ENCODE measurements at places on chromosomes 5 and 9.

DNA sequence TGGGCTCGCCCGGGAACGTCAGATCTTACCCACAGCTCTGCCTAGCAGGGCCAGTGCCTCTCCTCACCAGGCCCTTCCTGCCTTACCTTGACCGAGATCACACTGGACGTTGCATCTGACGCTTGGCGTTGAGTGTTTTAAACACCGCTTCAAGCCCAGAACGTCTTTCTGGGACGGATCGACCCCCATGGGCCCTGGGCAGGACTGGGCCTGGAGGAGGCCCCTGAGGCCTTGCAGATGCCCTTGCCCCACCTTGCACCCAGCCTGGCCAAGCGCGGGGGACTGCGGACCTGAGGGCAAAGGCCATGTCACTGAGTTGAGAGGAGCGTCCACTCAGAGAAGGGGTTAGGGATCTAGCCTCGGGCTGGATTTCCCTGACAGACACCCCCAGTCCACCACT lies 64.3 kb upstream of the FCN2 start:
- DNase-seq: no peak

- peak; percentile 60 for DNase-seq
These were observed 3.7 kb upstream of the SLC9A3 start for GRCh38 chr5:527646-528628.

DNA sequence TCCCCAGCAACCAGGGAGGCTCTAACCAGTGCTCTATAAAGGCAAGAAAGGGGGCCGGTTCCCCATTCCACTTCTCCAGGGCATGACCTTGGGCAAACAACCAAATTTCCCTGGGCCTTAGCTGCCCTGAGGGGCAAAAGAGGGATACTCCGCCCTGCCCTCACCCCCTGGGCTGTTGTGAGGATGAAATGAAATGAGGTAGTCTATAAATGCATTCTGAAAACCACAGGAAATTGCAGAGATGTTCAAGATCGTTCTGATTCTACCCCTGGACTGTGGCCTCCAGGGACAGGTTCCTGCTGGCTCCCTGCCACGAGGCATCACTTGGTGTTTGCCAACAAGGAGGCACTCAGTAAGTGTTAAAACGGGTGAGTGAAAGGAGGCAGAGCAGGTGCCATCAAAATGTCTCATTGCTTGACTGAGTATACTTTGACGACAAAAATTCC lies 5.7 kb downstream of the RAPGEF1 start:
- peak; percentile 68 for DNase-seq

- DNase-seq: no peak
These were observed 82.2 kb upstream of the RANBP3L start for GRCh38 chr5:36383942-36384341.

DNA sequence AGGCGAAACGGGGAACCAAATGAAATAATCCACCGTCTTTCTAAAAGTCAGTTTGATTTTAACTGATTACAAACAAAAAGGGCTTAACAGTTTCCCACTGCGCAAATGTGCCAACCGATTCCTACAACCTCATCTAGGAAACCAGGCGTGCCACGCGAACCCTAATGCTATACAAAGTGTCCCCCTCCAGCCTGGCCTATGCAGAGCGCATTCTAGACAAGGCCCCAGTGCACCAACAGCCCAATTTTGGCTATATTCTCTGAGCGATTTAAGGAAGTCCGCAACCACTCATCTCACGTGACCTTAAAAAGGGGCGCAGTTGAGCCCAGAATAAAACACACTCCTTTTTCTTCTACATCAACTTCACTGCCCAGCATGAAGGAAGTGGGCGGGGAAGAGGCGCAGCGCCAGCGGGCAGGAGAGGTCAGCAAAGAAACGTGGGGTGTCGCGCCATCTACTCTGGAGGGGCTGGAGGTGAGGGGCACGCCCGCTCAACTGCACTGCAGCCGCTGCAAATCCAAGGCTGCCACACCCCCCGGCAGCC lies 779 bp downstream of the FAM13B start:
- no peak for DNase-seq

- peak; percentile 28 for DNase-seq
These were observed 439.6 kb upstream of the PTGER4 start for GRCh38 chr5:40240111-40240510.

DNA sequence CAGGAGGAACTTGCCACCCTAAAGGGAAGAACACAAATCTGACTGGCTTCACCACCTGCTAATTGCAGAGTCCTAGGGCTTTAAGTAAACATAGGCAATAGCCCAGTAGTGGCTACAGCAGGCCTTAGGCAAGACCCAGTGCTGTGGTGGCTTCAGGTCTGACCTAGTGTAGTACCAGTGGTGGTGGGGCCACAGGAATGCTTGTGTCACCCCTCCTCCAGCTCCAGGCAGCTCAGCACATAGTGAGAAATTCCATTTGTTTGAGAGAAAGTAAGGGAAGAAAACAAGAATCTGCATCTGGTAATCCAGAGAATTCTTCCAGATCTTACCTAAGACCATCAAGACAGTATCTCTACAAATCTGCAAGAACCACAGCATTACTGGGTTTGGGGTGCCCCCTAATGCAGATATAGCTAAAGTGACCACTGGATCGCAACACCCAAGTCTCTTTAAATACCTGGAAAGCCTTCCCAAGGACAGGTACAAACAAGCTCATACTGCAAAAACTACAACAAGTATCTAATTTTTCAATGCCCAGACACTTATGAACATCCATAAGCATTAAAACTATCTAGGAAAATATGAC lies 102.6 kb upstream of the TRPM3 start:
- no peak for DNase-seq

DNA sequence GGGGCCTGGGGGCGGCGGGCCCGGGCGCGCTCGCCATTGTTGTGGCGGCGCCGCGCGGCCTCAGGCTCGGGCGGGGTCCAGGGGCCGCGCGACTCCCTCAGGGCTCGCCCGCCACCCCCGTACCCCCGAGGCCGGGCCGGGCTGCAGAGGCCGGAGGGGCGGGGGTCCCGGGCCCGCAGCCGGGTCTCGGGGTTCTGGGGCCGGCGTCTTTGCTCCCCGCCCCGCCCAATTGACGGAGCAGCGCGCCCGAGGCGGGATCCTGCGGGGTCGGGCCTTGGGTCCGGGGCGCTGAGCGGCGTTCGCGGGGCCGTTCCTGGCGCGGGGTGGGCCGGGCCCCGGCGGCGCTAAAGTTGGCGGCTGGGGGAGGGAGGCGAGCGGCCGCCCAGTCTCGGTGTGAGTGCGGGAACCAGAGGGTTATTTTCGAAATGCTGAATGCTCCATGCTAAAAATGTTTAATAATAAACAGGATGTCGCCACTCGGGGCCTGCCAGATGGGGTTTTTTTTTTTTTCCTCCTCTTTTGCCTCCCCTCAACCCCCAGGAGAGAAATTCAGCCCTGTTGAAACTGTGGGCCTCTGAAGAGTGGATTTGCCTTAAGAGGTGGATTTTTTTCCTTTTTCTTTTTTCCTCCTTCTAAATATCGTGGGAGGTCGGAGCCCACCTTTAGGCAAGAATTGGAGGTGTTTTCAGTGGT lies 724 bp downstream of the PRRC2B start:
- DNase-seq: peak; percentile 73

GRCh38 chr9:107727086-107727780 lies 237.7 kb upstream of the KLF4 start:
- no peak for DNase-seq

GRCh38 chr9:1083325-1083913 lies 33.3 kb downstream of the DMRT2 start:
- no peak for DNase-seq

- no peak for DNase-seq
These were observed 44.8 kb upstream of the SNAPC3 start for GRCh38 chr9:15377625-15378540.

GRCh38 chr5:133145436-133146170 lies 93.8 kb downstream of the HSPA4 start:
- no peak for DNase-seq

DNA sequence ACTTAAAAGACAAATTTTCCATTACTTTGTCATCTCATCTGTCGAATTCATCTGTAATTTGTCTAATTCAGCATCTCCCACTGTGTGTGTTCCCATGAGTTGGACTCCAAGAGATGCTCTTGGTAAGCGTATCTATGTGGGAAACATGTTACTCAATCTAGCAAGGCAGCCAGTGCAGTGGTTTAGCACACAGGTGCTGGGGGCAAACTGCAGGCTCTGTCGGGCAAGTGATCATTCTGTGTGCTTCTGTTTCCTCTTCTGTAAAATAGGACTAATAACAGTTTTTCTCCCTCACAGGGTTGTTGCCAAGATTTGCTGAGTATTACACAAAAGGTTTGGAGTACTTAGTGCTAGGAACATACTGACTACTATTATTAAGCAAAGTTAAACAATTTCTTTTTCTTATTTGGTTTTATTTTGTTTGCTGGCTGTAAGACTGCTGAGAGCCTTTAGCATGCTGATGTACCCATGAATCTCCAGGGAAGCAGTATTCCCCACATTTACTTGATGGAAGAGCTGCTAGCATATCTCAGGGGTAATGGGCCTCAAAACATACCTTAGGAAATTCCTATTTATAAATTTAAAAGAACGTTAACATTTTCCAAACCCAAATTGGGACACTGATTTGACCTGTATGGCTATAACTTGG lies 709 bp upstream of the GAPT start:
- DNase-seq: no peak

GRCh38 chr5:167460449-167461020 lies 830.9 kb upstream of the WWC1 start:
- DNase-seq: no peak

GRCh38 chr9:77927265-77927664 lies 104.3 kb downstream of the GNAQ start:
- no peak for DNase-seq

GRCh38 chr5:156444753-156445291 lies 117.9 kb downstream of the SGCD start:
- DNase-seq: no peak

DNA sequence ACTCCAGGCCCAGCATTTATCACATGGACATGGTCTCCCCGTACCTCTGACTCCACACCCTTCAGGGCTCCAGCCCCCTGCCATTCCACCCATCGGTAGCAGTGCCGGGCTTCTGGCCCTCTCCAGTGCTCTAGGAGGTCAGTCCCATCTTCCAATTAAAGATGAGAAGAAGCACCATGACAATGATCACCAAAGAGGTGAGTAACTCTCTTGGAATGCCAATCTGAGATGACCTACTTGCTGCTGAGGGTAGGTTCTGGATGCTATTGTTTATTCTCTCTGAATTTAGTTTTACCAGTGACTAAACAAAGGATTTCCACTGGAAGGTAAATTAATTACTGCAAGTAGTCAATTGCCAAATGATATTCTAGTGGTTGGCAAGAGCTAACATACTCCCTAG lies 80.8 kb downstream of the TLE4 start:
- DNase-seq: no peak

GRCh38 chr5:31270396-31270795 lies 76.9 kb downstream of the CDH6 start:
- no peak for DNase-seq

DNA sequence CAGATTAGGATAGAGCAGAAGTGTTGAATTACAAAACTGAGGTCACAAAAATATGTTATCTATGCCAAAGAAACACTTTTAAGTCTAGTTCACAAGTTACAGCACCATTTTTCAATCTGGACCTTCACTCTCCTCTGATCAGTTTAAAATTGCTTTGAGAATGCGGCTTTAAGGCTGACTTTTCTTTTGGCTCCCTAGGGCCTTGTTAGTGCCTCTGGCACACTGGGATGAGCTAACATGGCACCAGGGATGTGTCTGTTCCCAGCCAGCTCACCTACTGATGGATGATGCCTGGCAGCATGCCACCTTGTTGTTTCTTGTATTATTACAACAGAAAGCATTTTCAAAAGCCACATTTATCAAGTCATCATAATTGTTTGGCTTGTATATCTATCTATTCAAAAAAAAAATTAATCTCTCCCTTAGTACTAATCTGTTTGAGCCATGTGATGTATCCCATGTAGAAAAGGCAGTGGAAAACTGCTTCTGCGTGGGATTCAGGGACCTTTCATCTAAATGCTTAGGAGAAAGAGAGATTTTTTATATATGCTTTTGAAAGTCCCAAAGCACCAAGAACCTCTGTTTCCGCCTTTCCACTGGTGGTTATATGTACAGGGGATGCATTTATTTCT lies 46.6 kb downstream of the ADAMTSL1 start:
- no peak for DNase-seq

DNA sequence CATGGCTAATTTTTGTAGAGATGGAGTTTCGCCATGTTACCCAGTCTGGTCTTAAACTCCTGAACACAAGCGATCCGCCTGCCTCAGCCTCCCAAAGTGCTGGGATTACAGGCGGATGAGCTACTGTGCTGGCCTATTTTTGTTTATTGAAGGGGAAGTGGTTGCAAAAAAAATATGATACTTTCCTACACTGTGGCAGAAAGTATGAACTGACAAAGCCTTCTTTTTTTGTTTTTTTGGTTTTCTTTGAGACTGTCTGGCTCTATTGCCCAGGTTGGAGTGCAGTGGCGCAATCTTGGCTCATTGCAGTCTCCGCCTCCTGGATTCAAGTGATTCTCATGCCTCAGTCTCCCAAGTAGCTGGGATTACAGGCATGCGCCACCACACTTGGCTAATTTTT lies 50.9 kb downstream of the OSTF1 start:
- no peak for DNase-seq

- peak; percentile 95 for DNase-seq
These were observed 19.3 kb downstream of the ORM2 start for GRCh38 chr9:114348906-114349482.

DNA sequence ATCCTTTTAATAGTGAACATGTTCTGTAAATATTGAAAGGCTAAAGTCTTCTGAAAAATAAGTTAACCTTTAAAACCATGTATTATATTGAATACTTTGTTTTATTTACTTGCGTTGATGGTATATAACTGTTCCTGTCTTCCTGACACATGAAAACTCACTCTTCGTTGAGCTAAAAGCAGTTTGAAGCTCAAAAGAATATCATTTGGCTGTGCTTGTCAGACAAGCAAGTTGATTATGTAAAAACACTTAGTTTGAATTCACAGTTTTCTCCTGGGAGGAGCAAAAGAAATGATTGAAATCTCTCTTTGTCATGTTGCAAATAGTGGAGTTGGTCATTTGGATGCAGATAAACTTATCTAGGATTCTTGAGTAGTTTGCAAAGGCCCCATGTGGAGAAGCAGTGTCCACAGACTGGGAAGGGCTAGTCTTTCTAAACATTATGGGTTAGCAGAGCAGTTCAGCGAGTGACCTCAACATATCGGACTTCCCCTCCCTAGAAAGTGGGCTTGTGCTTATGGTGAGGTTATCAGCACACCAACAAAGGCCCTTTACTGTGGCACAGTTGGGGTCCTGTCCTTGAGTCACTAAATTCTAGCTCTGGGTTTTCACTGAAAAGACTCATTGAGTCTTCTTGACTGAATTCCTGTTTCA lies 290.4 kb downstream of the CSNK1G3 start:
- no peak for DNase-seq
